ENCODE measurements at places on chromosomes 12 and 14.

DNA sequence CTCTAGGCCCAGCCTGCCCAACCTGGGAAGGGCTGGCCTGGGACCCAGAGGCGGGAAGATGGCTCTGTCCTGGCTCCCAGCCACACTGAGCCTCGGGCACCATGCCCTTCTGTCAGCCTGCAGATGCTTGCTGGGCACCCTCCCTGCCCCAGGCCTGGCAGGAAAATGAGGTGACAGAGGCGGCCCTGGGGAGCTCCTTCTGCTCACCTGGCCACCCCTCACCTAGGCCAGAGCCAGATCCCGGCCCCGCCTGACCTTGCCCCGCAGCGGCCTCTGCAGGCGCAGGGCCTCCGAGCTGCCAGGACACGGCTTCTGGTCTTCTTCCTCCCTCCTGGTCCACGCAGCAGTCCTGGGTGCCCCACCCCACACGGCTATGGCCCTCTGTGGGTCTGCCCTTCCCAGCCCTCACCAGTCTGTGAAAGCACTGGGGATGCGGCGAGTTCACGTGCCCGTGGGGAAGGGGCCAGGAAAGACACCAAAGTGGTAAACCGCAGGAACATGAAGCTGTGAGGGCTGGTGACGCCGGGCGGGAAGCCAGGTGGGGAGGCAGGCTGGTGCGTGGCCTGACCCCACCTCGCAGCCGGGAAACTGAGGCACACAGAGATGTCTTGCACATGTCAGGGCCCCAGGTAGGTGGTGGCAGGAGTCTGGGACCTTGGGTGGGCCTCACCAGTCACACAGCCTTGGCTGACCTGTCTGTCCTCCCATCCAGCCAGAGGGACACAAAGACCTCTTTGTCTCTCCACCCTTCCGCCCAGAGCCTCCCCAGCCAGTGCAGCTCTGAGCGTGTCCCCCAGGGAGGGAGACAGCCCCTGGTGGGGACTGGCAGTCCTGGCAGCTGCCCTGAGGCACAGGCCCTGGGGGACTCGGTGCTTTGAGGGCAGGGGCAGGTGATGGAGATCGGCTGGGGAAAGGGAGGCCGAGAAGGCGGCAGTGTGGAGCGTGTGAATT lies 12.8 kb downstream of the BAG5 start:
- no peak for DNase-seq

DNA sequence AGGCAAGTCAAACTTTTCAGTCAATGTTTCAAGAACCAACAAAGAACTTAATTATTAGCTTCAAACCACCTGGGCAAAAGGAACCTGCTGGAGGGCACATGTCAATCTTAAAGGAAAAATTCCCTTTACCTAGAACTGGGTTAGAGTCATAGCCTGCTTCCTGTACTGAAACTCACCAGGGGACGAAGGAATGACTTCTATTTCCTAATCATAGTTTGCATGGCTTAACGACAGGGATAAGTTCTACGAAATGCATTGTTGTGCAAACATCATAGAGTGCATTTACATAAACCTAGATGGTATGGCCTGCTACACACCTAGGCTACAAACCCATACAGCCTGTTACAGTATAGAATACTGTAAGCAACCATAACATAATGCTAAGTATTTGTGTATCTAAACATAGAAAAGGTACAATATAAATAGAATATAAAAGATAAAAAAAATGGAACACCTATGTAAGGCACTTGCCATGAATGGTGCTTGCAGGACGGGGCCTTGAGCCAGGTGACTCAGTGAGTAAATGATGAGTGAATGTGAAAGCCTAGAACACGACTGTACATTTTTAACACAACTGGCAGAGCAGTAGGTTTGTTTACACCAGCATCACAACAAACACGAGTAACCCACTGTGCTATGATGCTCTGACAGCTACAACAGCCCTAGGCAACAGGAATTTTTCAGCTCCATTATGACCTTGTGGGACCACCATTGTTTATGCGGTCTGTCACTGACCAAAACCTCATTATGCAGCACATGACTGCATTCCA lies 234.9 kb upstream of the CAND1 start:
- no peak for DNase-seq

DNA sequence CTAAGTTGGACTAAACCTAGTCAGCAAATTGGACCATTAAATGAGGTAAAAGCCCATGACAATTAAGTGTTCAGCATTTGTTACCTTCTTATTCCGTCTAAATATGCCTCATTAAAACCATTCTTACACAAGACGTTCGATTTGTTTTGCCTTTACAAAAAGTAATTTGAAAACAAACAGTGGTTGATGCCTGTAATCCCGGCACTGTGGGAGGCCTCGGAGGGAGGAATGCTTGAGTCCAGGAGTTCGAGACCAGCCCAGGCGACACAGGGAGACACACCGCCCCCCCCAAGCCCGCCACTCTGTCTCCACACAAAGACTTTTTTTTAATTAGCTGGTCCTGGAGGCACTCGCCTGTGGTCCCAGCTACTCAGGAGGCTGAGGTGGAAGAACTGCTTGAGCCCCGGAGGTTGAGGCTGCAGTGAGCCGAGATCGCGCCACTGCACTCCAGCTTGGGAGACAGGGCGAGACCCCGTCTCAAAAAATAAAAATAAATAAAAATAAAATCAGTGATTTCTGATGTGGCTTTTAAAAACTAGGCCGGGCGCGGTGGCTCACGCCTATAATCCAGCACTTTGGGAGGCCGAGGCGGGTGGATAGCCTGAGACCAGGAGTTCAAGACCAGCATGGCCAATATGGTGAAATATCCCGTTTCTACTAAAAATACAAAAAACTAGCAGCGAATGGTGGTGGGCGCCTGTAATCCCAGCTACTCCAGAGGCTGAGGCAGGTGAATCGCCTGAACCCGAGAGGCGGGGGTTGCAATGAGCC lies 856 bp upstream of the EIF4B start:
- DNase-seq: no peak

DNA sequence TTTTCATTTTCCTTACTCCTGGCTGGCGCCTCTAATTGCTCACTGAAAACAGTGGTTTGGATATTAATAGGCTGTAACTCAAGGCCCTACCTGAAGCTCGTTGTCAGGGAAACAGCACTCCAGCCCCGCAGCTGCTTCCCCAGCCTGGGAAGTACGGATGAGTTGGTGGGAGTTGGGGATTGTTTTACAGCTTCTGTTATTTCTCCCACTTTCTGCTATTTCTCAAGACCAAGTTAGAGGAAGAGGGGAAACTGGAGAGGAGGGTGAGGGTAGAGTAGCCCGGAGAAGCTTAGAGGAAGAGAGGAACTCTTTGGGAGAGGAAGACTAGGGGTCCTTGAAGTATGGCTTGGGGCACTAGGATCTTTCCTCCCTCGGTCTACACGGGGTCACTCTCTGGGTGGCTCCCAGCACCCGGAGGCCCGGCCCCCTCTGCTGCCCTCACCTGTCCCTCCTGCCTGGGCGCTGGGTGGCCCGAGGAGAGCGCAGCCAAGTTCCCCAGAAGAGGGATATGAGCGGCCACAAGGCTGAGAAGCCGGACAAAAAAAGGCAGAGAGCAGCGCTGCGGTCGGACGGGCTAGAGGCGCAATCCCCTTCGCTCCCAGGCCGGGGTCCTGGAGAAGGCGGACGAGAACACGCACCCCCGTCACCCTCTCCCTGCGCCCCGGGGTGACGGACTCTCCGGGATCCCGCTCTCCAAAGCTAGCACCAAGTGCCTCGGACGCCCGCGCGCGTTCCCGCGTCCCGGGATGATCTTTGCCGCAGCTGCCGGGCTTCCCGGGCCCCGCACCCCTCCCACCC lies 671 bp downstream of the SPTB start:
- DNase-seq: peak; percentile 29

- peak; percentile 55 for DNase-seq
Observed at GRCh38 chr14:31208546-31209424, 1.2 kb upstream of the HECTD1 start.

GRCh38 chr14:94570440-94570839 lies 9.2 kb downstream of the SERPINA4 start:
- DNase-seq: no peak

DNA sequence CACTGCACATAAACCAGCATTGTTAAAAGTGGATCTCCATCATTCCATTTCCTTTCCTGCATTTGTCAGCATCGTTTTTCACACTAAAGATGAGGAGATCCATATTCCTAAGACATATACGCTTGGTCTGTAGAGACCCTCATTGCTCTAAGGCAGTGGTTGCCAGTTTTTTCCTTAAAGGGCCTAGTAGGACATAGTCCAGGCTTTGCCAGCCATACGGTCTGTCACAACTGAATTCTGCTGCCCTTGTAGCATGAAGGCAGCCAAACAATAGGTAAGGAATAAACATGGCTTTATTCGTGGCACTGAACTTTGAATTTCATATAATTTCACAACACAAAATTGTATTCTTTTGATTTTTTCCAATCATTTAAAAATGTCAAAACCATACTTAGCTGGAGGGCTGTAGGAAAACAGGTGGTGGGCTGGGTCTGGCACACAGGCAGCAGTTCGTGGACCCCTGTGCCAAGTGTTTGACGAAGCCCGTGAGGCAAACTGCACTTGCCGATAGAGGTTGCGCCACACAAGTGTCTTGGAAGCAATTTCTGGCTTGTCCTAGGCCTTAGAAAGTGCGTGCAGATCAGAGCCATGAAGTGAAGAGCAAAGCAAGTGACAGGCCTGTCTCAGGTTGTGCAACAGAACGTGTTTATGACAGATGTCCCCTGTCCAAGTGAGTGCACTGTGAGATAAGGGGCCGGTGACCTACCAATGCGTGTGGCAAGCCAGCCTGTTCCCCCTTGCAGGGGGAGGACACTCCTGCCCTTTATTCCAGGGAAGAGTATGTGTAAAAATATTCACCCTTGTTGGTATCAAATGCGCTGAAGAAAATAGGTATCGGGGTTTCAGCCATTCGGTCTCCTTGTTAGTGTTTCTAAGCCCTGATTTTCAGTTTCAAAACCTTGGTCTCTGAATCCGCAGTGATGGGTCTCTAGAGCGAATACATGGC lies 916 bp upstream of the CHPT1 start:
- peak; percentile 9 for DNase-seq

DNA sequence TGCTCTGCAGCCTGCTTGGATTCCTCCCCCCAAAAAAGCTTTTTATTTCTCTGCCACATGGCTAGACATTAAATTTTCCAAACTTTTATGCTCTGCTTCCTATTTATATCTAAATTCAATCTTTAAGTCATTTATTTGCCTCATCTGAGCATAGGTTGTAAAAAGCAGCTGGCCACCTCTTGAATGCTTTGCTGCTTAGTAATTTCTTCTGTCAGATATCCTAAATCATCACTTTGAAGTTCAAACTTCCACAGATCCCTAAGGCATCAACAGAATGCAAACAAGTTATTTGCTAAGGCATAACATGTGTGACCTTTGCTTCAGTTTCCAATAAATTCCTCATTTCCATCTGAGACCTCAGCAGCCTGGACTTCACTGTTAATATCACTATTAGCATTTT lies 209.6 kb downstream of the FSCB start:
- DNase-seq: no peak

DNA sequence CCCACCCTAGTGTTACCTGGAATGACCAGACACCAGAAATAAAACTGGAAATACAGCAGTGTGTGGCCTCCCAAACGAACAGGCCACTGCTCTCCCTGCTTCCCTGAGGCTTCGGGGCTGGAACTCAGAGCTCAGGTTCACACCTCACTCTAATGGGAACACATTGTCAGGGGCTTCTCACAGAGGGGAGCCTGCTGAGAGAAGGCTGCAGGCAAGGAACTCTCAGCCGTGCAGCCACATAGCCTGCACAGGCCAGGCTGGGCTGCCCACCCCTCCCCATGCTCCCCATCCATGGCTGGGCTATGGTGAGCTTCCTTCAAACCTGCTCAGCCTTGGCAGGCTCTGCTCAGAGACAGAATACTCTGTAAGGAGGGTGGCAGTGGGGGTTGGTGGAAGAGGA lies 302.5 kb downstream of the EMP1 start:
- no peak for DNase-seq

DNA sequence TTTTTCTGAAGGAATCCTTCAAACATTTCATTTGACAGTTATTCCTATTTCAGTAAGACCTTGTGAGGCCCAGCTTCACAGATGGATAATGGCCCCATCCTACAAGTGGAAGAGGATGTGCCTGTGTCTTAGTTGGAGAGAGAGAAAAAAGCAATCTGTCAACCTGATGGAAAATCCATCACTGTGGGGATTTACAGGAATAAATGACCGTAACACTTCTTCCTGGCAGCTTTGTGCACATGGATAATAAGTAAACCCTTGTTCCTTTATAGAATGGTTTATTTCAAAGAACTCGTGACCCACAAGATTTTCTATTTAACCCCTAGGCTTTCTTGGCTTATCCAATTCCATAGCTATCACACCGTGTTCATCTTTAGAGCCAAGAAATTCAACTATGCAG lies 121.4 kb upstream of the PCED1B start:
- DNase-seq: no peak

- DNase-seq: no peak
Observed at GRCh38 chr12:13248964-13249363, 52.4 kb downstream of the EMP1 start.

DNA sequence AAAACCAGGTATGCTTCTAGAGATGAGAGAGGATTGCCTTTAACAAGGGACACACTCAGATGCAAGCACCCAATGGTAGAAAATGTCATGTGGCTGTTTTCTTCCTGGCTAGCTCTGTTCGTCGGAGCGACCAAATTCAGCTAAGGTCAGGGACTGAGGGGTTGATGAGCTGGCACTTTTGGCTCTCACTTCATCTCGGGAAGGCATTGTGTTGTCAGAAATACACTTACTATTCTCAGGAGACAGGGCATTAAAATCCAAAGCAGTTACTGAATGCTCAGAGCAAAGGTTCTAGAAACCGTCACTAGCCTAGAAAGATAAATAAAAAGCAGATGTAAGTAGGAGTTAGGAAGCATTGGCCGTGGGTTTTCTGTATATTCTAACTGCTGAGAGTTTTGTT lies 275.7 kb upstream of the SSTR1 start:
- no peak for DNase-seq

Measured in SHP77 (cell line).